IMR-90 (cell line): ENCODE measurements at places on chromosomes 5 and 9. TPM values are rescaled to one million over a fixed set of nuclear protein-coding genes. Genes with fewer than 3 reads are reported as not detected.

The ENTREP1 gene
- total RNA-seq, result not detected in 2 replicates

The BHMT gene
- total RNA-seq, result not detected in 2 replicates

- no peak for DNase-seq
These were observed 210.2 kb upstream of the TARS1 start for GRCh38 chr5:33230467-33231078.

GRCh38 chr5:112186401-112186990 lies 232.6 kb downstream of the EPB41L4A start:
- DNase-seq, result peak; percentile 53

The ADCY2 gene
- not detected in 2 replicates for total RNA-seq

The GARIN3 gene
- total RNA-seq, result not detected in 2 replicates

- DNase-seq, result no peak
These were observed 24.7 kb downstream of the TSC1 start for GRCh38 chr9:132919614-132920268.

GRCh38 chr9:133074111-133074651 lies 12.4 kb downstream of the CEL start:
- DNase-seq, result peak; percentile 78

GRCh38 chr9:86043586-86043985 lies 55.8 kb downstream of the GOLM1 start:
- no peak for DNase-seq

- DNase-seq, result peak; percentile 37
These were observed 361.6 kb upstream of the RIOK2 start for GRCh38 chr5:97544678-97545077.

- DNase-seq, result peak; percentile 62
These were observed 217.6 kb downstream of the NFIB start for GRCh38 chr9:14096258-14096922.

DNA sequence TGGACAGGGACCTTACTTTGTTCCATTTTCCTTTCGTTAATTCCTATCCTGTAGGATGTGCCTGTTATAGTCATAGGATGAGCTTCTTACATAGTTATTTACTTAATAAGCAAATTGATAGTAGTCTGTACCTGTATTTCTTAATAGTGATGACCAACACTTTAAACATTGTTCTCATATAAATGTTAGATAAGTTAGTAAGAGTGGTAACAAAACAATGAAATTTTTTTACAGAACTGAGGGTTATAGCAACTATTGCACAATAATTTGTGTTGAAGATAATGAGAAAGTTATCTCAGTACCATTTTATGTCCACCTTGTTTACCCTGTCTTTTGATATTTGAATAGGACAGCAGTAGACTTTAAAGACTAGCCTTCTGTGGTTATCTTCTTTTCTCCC lies 162.9 kb upstream of the ELL2 start:
- peak; percentile 46 for DNase-seq

The DELE1 gene
- total RNA-seq, result 26.1 and 28.0 TPM in 2 replicates

The CERCAM gene
- total RNA-seq, result 15.1 and 16.1 TPM in 2 replicates

The SOHLH1 gene
- not detected in 2 replicates for total RNA-seq

DNA sequence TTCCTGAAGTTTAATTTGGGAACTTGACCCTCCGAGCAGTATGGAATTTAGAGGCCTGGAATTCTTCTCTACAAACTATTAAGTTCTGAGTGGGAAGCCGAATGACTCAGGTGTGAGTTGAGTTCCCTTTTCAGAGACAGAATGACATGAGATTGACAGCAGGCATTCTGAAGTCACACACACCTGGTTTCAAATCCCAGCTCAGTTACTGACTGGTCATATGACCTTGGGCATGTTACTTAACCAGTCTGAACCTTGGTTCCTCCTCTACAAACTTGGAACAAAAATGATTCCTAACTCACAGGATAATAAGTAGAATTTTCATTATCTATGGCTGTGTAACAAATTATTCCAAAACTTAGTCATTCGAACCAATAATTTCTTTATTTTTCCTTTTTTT lies 45.5 kb upstream of the GPBP1 start:
- DNase-seq, result no peak

GRCh38 chr5:172149073-172149472 lies 39.0 kb downstream of the STK10 start:
- DNase-seq, result peak; percentile 89

The PTGR1 gene
- 45.9 and 80.8 TPM in 2 replicates for total RNA-seq

- peak; percentile 59 for DNase-seq
These were observed 103.5 kb downstream of the GCNT1 start for GRCh38 chr9:76562511-76562911.

The C5orf46 gene
- not detected in 2 replicates for total RNA-seq

DNA sequence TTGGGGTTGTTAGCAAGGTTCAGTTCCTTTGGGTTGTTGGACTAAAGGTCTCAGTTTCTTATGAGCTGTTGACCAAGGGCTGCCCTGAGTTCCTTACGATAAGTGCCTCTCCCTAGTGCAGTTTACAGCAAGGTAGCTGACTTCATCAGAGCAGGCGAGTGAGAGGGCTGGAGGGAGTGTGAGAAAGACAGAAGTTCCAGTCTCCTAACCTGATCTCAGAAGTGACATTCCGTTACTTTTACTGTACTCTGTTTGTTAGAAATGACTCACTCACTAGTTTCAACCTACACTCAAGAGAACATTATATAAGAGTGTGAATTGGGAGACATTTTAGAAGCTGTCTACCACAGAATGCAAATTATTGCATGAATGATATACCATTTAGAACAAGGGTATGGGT lies 21.2 kb upstream of the IL31RA start:
- peak; percentile 32 for DNase-seq

The FCN1 gene
- total RNA-seq, result not detected in 2 replicates

The IRX2 gene
- total RNA-seq, result 0.36 and 0.56 TPM in 2 replicates

The CD180 gene
- not detected in 2 replicates for total RNA-seq

The TCF7 gene
- total RNA-seq, result 0.83 and 1.3 TPM in 2 replicates

GRCh38 chr9:134936346-134937163 lies 18.8 kb upstream of the FCN1 start:
- no peak for DNase-seq

GRCh38 chr5:98292496-98292895 lies 481.0 kb upstream of the RGMB start:
- DNase-seq, result peak; percentile 62

The ZDHHC11B gene
- not detected in 2 replicates for total RNA-seq

GRCh38 chr9:70421272-70422180 lies 7.1 kb upstream of the KLF9 start:
- DNase-seq, result peak; percentile 54

DNA sequence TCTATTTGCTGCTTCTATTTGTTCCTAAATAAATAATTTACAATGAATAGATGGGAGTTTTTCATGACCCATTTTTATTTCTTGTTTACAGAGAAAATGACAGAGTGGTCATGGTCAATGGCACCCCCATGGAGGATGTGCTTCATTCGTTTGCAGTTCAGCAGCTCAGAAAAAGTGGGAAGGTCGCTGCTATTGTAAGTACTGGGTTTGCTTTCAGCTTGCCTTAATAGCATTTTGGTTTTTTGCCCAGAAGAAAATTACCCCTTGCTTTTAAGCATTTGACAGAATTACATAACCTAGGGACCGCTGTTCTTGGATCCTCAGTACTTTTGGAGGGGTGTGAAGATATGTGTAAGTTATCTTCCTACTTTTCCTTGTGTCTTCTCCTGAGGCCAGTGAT lies 44.1 kb downstream of the TJP2 start:
- DNase-seq, result no peak

DNA sequence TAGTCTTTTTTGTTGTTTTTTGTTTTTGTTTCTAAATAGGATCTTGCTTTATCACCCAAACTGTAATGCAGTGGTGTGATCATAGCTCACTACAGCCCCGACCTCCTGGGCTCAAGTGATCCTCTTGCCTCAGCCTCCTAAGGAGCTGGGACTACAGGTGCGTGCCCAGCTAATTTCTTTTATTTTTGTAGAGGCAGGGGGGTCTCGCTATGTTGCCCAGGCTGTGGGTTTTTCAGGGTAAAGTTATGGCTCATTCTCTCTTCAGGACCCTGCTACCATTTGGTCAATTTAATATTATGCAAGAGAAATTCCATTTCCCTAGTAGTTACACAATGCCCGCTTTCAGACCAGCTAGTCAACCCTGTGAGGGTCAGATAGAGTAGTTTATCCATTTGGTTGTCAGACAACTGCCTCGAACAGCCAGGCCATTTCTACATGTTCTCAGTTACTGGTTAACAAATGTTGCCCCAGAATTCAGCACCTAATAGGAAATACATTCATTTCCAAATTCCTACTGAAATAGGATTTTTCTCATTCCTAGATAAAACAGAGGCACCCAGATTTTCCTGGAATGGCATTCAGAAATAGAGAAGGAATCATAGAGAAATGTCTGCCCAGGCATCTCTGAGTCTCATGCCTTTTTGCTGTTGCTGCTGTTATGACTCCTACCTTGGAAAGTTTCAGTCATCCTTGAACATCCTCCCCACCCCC lies 6.4 kb upstream of the GLIS3 start:
- DNase-seq, result peak; percentile 61

The PSD2 gene
- total RNA-seq, result not detected in 2 replicates

DNA sequence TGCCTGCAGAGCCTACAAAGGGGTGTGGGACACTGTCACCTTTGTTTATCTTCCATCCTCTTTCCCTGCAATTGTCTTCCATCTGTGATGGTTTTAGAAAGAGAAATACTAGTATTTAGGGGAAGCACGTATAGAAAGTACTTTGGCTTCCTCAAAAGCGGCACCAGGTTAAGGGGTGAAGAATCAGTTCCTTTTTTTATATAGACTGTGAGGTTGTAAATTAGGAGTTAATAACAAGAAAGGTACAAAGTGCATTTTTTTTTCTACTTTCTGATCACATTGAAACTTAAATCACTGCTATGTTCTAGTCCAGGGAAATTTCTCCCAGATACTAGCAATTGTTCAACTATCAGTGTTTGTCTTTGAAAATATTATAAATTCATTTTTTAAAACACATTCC lies 219.3 kb downstream of the CEMIP2 start:
- DNase-seq, result no peak

DNA sequence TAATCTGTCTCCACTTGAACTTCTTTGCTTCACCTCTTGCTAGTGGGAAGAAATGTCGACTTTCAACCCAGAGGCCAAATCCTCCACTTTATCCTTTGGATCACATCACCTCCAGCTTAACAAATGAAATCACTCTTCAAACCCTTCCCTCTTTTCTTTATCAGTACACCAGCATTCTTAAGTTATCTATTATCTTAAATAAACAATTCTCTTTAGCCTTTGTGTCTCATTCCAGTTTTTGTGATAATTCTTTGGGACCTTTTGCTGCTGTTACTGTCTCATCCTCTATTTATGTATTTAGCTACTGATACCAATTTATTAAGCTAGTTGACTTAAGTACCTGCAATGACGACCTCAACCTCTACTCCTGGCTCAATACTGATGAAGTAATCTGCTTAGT lies 28.1 kb upstream of the FBN2 start:
- DNase-seq, result no peak

DNA sequence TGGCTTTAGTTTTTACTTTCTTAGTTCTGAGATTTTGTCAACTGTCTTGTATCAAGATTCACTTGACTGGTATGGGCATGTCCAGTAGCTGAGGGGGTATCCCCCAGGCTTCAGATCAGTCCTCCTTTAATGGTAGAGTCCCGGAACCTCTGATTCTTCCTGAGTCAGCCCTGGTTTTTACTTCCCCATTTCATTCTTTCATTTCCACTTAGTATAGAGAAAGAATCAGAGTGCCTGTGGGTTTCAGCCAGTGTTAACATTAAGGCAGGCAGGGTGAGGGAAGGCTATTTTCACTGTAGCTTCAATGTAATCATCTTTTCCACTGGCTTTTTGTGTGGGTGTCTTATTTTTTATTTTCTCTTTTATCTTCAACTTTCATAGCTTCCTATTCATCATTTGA lies 8.3 kb upstream of the COMMD10 start:
- DNase-seq, result no peak

- no peak for DNase-seq
These were observed 37.9 kb upstream of the SH3PXD2B start for GRCh38 chr5:172492097-172492840.

DNA sequence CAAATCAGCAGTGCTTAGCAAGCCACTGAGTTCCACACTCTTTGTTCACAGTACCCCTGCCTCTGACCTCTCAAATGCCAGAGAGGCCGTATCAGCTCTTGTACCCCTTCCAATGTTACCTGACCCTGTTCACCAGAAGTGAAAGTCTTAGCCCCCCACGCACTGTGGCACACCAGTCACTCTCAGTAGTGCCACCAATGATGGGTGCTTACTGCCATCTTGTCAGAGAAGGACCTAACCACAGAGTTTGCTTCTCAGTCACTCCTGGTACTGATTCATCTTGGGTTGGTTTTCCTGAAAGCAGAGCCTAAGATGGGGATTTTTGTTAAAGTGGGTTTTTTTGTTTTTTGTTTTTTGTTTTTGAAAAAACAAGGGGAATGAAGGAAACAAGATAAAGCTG lies 28.8 kb upstream of the PANK3 start:
- DNase-seq, result no peak
